ENCODE measurements at places on chromosomes 1 and 21.

DNA sequence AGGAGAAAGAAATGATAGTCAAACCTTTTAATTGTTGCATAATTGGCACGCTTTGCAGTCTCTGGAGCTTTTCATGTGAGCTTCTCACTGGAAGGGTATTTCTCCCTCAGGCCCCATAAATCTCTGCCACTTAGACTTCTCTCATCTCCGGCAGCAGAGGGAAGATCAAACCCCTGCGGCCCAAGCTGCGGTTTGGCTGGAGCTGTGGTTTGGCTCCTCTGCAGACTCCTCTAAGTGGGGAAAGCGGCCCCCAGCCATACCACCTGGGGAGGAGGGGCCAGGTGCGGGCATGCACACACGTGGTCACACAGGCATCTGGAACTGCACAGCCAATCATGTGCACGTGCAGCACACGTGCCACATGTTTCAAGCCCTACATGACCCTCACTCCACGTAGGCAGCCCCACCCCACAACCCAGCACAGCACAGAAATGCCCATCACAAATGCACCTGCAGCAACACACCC is 58.3 kb downstream of the UBE2T start:
- peak; percentile 63 for DNase-seq

DNA sequence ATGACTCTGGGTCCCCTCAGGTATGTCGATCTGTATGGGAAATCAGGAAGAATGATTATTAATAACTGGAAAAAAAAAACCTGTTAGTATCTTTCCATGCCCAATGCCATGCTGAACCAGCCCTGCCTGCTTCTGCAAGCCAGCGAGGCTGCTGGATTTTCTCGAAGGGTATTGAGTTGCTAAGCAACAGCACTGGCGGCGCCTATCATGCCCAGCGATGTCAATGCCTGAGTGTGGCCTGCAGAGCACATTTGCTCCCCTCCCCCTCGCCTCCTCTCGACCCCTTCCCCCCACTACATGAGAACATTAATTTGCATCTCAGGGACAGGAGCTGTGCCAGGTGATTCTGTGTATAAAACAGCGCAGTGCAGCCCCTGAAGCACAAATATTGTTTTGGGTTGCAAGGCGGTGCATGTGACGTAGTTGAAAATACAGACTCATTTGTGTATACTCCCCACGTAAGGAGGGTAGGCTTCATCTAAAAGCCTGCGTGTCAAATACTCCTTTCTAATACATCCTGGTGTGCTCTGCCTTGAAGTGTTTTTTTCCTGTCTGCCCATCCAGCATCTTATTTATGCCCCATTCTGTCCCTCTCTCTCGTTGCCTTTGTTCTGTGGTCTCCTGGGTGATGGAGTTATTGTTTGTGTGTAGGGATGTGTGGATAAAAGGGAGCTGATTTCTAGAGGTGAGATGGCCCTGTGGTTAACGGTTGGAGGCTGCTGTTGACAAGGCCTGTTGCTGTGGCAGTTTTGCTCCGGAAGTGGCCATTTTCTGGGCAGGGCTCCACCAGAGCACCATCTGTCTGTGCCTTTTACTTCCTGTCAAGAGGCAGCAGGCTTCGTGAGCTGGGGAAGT is 32.7 kb upstream of the ATP5PO start:
- DNase-seq: peak; percentile 76

DNA sequence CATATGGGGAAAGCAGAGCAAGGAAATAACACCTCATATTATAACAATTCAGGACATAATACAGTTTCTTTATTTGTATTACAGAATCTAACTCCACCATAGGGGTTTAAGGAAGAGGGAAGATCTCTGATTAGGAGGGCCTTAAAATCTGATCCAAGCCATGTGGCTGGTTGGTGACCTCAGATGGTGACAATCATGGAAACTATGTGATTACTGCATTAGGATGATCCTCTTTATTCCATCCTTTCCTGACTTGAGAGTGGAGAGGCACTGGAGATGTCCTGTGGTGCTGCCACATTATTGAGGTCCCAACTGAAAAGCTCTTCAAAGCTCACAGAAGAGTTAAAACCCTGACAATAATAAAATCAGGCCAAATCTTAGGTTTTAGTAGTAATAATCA is 168.1 kb upstream of the BEND5 start:
- DNase-seq: no peak

DNA sequence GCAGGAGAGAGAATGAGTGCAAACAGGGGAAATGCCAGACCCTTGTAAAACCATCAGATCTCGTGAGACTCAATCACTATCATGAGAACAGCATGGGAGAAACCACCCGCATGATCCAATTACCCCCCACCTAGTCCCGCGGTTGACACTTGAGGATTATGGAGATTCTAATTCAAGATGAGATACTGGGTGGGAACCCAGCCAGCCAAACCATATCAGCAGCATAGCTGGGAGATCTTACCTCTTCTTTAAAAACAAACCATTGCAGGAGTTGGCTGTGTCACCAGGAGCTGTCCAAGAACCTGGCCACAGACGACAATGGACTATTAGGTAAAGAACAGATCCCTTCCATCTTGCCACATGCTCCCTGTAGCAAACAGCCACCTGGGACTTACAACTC is 422.7 kb downstream of the MATN1 start:
- no peak for DNase-seq

DNA sequence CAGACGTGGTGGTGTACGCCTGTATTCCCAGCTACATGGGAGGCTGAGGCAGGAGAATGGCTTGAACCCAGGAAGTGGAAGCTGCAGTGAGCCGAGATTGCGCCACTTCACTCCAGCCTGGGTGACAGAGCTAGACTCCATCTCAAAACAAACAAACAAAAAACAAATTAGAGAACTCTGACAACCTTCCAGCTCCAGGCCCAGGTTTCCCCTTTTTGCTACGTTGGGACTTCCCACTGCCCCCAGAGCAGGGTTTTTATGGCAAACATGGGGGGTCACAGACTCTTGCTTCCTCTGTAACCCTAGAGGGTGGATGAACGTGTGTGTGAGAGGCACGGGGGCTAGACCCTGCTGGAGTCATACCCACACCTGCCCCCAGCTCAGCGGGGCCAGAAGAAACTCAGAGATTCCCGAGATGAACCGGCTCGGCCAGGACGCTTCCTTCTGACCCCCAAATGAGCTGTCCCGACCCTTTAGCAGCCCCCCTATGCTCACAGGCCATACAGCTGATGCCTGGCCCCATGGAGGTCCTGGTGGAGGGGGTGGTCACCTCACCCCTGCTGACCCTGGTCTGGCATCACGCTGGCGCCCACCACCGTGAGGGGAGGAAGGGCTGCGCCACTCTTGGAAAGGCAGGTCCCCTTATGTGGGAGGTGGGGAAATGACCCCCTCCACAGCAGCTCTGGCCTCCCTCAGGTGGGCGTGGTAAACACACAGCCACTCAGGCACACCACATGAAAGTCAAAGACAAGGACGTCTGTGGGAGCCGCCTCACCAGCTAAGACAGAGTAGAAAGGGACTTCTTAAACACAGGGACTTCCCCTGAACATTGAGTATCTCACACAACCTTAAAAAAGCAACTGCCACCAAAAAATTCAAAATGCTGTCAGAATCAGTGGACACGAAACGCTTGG is 7.1 kb downstream of the GPR157 start:
- DNase-seq: no peak

- no peak for DNase-seq
Measured at GRCh38 chr1:161956097-161956496, 67.6 kb downstream of the OLFML2B start.

GRCh38 chr1:221687836-221688487 is 53.9 kb downstream of the DUSP10 start:
- DNase-seq: no peak

DNA sequence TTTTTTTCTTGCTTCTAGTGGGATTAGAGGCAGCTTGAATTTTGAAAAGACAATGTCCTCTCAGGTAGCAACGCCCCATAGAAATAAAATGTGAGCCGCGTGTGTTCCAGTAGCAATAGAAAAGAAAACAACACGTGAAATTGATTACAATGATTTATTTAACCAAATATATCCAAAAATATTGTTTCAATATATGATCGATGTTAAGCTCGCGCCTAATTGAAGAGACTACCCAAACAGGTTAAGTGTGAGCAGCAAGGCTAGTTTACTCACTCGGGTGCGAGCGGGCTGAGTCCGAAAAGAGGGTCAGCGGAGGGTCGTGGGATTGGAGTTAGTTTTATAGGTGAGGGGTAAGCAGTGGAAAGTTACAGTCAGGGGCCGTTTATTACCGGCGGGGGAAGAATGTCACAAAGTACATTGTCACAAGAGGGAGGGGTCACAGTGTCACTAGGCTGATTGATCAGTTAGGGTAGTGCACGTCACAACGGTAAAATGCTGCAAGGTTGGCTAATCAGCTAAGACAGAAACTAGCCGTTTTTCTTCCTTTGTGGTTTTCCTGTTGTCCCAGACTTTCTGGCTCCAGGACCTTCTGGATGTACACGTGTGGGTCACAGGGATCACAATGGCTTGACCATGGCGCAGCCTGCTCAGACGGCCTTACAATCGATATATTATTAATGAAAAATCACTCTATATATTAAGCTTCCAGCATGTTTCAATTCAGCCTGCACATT is 697 bp upstream of the ZNF670 start:
- no peak for DNase-seq

DNA sequence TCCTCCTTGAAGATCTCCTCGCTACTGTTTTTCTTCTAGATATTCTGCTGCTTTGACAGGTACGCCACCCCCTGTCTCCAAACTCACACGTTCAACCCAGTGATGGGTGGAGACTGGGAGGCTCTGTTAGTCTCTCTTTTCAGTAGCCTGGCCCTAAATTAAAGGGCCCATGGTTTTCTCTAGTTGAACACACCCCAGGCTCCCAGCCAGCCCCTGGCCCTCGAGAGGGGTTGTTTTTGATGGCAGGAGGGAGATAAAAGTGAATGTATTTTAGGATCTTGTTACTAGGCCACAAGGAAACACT is 21.6 kb upstream of the CLDN14 start:
- no peak for DNase-seq

- no peak for DNase-seq
Measured at GRCh38 chr1:206111271-206111927, 5.8 kb downstream of the AVPR1B start.

- DNase-seq: no peak
Measured at GRCh38 chr1:115768549-115768948, at the start of gene CASQ2. CASQ2 (minus strand) TSS chr1:115768714; CDS start chr1:115768541, 173 bp downstream.

DNA sequence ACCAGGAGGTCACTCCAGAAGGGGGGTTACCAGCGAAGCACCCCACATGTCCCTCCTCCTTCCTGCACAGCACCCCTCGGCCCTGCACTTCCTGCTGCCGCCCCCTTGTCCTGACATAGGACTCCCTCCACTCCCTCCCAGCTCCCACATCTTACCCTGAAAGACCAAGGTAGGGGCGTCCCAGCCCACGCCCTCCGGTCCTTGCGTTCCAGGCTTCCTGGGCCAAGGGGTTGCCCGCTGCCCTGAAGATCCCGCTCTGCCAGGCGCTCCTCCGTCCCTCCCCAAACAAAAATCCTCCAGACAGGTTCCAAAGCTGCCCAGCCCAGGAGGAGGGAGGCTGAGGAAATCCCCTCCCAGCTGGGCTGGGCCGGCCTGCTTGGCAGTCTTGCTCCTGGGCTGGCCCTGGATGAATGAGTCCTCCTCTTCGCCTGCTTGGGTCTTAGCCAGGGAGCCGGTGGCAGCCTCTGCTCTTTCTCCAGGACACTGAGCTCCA is at the start of gene RHBDL2:
Gene RHBDL2, minus strand, starts transcription at position 304 of the 493 bp plus-strand sequence. CDS start 22,618 bp downstream, outside the sequence.
- no peak for DNase-seq

DNA sequence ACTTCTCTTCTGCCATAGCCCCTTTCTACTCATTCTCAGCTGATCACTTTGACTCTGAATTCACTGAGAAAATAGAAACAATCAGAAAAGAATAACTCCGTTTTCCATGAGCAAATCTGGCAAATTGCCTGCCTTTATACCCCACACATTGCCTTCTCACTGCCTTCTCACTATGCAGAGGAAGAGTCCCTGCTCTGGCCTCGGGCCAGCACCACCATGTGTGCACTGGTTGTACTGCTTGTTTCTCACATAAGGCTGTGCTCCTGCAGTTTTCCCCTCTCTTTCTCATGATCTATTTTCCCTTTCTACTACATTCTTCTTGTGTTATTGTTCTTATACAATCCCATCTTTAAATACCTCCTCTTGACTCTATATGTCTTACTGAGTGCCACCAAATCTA is 2.3 kb upstream of the HMGCS2 start:
- no peak for DNase-seq

- no peak for DNase-seq
Measured at GRCh38 chr1:229862017-229862774, 204.8 kb upstream of the GALNT2 start.

- no peak for DNase-seq
Measured at GRCh38 chr1:55530749-55531478, 315.8 kb upstream of the USP24 start.

GRCh38 chr1:60984062-60984799 is 98.1 kb upstream of the NFIA start:
- DNase-seq: no peak

Measured in NCI-H510A (cell line).